ENCODE measurements at places on chromosomes 16 and 17.

DNA sequence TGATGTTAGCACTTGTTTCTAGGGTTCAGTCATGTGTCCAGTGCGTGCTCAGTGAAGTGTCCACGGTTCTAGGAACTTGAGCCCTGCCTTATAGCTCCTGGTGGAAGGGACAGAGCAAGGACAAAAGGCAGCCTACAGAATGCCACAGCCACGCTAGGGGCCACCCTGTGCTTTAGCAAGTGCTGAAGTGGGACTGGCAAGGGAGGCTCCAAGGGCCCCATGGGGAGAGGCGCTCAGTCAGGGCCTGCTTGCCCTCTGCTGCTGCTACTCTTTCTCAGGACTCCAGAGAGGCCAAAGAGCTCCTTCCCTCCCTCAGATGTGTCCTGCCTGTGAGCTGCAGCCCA, 6.8 kb downstream of the NT5C start:
- no peak for DNase-seq

GRCh38 chr16:68790130-68790761, 53.1 kb upstream of the TANGO6 start:
- DNase-seq, result no peak

DNA sequence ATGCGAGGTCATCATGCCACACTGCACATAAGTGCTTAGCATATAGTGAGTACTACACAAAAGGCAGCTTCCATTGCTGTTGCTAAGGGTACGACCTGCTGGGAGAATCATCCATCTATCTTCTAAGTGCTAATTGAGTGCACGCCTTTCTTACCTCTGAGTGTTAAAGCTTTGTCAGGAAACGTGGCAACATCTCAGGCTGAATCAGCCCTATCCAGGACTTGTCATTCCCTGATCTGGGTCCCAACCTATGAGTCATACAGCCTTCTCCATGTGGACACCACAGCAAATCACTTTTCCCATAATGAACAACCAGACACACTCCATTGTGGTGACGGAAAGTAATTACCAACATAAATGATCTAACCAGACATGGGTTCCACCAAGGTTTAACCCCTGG, 201.1 kb upstream of the MAF start:
- DNase-seq, result no peak

- DNase-seq, result no peak
Observed at GRCh38 chr16:11354733-11355574, 9.7 kb downstream of the RMI2 start.

GRCh38 chr17:35074711-35075707, 11.5 kb upstream of the RFFL start:
- DNase-seq, result no peak

- DNase-seq, result peak; percentile 90
Observed at GRCh38 chr16:70746708-70747424, 54.1 kb downstream of the VAC14 start.

DNA sequence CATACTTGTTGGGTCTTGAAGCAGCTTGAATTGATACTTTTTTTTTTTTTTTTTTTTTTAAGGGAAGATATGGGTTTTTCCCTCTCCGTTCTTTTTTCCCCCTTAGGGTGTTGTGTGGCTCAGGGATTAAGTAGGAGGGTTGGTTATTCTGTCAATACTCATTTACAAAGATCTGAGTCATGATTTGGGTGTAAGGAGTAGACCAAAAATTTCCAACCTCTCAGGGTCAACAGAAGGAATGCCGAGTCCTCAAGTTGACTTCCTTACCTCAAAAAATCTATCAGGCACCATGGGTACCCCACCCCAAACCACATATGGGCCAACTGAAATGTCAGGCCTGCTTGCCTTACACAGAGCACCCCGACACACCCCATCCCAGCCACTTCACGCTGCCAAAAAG, 230.5 kb downstream of the CCDC182 start:
- DNase-seq, result no peak

DNA sequence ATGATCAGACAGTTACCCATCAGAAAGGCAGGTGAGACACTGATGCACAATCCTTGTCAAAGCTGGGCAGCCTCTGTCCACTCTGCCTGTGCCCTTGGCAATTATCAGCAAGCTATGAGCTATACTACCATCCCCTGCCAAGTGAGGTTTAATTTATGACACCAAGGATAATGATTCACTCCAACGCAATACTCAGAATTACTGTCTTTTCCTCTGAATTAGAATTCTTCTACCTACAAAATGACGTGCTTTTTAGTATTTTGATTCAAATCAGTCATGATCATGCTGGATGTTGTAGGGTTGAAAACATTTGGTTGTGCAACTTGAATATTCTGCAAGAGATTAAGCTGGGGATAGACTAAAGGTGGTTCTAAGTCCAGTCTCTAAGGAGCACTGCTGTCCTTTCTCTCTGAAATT, 116.8 kb upstream of the SOX9 start:
- DNase-seq, result no peak

DNA sequence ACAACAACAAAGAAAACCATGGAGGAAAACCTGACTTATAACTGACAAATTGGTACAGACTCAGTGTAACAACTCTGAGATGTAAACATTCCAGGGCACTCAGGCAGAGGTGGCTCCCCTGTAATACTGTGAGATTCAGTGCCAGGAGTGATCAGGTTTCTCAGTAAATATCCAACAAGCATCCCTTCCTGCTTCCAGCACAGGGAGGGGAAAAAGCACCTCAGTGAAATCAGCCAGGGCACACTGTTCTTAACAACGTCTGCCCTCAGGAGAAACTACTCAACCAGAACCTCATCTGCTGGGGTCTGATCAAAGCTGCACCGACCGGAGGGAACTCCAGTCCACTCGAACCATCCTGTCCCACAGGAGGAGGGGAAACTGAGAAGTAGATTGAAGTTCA, 52.3 kb downstream of the AMFR start:
- DNase-seq, result no peak

- DNase-seq, result no peak
Observed at GRCh38 chr16:5870886-5871691, 773.5 kb upstream of the EEF2KMT start.

GRCh38 chr17:81020443-81020766, 14.5 kb upstream of the BAIAP2 start:
- DNase-seq, result no peak

DNA sequence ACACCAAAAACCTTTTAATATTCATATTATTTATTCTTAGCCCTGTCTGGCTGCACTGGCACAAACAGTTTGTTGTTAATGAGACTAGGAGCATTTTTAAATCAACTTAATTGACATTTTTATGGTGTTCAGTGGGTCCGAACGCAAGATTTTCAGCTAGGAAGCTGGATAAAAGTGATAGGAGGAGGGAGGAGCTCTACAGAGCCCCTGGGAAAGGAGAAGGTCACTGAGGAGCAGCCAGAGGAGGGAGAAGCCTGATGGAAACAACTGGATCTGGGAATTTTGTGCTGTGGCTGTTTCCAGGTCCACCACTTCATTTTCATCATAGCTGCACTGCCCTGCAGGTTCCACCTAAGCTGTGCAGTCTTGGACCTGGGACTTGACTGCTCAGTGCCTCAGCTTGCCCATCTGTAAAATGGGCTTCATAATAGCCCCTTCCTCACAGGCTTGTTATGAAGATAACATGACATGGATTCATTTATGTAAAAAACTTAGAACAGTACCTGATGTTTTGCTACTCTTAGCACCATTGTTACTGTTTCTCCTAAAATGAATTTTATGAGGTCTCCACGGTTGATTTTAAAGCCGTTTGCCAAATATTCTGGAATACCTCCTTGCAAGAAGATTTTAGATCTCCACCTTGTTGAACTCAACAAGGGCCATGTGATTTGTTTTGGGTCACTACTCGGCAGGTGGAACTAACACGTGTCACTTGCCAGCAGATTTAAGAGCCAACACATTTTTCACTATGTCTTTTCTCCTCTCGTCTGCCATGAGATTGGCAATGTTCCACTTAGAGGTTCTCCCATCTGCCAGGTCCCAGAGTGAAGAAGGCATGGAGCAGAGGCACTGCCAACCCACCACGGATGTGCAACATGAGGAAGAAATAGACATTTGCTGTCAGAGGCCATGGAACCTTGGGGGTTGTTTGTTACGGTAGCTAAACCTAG, 18.7 kb upstream of the GRIN2A start:
- DNase-seq, result no peak

DNA sequence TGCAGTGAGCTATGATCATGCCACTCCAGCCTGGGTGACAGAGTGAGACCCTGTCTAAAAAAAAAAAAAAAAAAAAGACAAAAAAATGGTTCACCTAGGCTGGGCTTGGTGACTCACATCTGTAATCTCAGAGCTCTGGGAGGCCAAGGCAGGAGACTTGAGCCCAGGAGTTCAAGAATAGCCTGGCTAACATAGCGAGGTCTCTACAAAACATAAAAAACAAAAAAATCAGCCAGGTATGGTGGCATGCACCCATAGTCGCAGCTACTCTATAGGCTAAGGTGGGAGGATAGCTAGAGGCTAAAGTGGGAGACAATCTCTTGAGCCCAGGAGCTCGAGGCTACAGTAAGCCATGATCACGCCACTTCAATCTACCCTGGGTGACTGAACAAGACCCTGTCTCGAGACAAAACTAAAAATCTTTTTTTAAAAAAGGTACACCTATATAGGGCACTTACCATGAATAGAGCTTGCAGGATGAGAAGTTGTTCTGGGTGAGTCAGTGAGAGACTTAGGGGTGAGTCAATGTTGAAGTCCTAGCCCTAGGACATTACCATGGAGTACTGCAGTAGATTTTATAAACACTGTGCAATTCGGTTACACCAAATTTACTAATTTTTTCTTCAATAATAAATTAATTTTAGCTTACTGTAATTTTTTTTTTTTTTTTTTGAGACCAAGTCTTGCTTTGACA, 19.0 kb downstream of the USP32 start:
- DNase-seq, result no peak

DNA sequence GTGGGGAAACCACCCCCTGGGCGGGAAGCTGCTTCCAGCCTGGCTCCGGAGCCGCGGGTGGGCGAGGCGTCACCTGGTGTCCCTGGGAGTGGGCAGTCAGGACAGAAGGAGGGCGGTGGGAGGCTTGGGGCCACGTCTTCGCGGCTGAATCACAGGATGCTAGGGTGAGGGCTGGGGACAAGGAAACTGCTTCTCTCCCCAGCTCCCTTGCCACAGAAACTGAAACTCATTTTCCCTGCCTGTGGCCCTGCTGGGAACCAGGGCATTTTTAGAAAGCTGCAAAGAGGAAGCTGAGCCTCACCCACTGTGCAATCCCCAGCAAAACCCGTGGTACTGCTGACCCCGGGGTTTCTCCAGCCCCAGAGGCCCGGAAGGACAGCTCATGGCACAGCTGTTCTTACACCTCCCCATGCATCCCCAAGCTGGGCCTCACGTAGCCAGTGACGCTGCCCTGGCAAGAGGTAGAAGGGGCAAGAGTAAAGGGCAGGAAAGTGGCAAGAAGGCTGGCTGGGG, 8.2 kb downstream of the RHBDF2 start:
- peak; percentile 71 for DNase-seq

DNA sequence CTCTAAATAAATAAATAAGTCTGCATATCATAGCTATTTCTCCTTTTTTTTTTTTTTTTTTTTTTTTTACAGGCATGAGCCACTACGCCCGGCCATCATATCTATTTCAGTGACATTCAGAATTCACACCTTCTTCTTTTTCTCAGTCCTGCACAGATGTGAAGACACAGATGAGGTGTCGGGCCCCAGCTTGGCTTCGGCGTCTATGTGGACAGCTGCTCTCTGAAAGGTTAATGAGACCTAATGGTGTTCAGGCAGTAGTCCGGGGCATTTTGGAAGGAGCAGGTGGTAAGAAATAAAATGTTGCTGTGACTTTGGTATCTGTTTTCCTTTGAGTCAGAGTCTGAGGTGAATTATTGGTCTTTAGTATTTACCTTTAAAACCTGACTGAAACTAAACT, 23.6 kb downstream of the TANGO6 start:
- no peak for DNase-seq

DNA sequence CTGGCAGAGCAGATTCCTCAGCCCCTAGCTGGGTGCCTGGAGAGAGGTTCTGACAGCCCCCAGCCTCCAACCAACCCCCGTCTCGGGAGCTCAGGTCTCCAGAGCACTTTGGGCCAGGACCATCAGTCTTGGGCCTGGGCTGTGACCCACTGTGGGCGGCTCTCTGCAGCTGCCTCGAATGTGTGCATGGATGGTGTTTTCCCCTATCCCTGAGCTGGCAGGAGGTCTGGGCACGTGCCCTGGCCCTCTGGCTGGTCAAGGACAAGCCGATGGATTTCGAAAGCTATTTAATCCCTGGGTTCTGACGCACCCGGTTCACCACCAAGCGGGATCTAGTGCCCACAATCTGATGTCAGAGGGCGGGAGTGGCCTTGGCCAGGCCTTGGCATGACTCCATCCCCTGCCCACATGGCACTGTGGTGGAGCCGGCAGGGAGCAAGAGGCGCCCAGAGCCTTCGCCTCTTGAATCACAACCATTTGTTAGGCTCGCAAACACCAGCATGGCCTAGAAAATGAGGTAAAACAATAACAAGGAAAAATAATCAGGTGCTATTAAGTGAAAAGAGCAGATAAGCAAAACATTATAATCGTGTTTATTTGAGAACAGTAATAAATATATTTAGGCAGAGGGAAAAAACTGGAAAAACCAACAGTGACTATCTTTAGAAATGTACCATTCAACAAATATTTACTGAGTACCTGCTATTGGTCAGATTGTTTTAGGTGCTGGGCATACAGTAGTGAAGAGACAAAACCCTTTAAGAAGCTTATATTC, 69.3 kb upstream of the TOB1 start:
- no peak for DNase-seq

- DNase-seq, result no peak
Observed at GRCh38 chr17:59504821-59505220, 60.6 kb upstream of the DHX40 start.

GRCh38 chr17:4940555-4941318, 669 bp downstream of the RNF167 start:
- DNase-seq, result no peak

- DNase-seq, result no peak
Observed at GRCh38 chr17:57903961-57904360, 51.3 kb downstream of the CUEDC1 start.

- DNase-seq, result no peak
Observed at GRCh38 chr17:52235516-52235915, 77.0 kb upstream of the CA10 start.

DNA sequence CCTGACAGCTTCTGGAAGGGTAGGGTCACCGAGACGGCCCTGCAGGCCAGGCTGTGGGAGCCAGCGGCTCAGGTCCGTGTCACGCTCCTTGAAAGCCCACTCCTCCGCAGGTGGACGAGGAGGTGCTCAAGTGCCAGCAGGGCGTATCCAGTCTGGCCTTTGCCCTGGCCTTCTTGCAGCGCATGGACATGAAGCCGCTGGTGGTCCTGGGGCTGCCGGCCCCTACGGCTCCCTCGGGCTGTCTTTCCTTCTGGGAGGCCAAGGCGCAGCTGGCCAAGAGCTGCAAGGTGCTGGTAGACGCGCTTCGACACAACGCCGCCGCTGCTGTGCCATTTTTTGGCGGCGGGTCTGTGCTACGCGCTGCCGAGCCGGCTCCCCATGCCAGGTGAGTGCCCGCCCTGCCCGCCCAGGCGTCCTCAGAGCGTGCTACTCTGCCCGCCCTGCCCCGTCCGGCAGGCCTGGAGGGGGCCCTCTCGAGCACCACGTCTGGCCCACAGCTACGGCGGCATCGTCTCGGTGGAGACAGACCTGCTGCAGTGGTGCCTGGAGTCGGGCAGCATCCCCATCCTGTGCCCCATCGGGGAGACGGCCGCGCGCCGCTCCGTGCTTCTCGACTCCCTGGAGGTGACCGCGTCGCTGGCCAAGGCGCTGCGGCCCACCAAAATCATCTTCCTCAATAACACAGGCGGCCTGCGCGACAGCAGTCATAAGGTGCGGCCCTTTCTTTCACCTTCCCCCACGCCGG, 1.3 kb downstream of the NAGS start:
- no peak for DNase-seq

- no peak for DNase-seq
Observed at GRCh38 chr17:28404007-28404406, 2.0 kb downstream of the SLC46A1 start.

- no peak for DNase-seq
Observed at GRCh38 chr17:8105957-8106398, 12.3 kb downstream of the ALOXE3 start.
